ENCODE measurements at places on chromosomes 12 and 14.

DNA sequence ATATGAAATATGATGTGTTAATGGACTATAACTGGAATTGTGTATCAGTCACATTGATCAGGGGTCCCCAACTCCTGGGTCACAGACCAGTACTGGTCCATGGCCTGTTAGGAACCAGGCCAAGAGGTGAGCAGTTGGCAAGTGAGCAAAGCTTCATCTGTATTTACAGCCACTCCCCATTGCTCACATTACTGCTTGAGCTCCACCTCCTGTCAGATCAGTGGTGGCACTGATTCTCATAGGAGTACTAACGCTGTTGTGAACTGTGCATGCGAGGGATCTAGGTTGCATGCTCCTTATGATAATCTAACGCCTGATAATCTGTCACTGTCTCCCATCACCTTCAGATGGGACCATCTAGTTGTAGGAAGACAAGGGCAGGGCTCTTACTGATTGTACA lies 72.3 kb downstream of the CDK17 start:
- no peak for DNase-seq

DNA sequence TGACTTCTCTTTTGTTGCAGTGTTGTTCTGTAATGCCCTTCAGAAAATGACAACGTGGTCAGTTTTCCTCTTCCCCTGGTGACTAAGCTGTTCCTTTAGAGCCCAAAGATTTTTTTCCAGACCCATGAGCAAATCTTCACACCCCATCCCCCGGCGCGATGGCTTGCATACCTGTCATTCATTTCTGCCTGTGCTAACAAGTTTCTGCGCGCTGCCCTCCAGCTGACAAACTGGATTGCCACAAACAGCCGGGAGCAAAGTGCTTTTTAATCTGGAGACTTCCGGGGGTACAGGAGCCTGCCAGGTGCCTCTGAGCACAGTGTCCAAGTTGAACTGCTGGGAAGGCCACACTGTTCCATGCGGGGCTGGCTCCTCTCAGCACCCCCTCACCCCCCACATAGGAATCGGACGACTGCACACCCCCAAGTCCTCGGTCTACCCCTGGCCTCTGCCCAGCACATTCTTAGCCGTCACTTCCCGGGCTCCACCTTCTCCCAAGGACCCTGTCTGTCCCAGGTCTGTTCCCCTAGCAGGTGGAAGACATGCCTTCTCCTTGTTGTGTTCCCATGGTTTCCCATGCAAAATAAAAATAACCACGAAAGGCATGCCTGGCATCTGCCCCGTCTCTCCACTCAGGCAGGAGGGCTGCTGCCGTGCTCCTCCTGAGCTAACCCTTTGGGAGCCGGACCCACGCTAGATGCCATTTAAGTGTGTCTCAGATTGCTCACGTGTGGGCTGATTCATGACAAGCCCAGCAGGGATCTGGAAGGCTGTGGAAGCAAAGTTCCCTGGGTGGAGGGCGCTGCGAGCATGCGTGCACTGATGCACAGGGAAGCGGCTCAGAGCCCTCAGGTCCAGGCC lies 14.1 kb downstream of the RILPL1 start:
- DNase-seq, result peak; percentile 83

DNA sequence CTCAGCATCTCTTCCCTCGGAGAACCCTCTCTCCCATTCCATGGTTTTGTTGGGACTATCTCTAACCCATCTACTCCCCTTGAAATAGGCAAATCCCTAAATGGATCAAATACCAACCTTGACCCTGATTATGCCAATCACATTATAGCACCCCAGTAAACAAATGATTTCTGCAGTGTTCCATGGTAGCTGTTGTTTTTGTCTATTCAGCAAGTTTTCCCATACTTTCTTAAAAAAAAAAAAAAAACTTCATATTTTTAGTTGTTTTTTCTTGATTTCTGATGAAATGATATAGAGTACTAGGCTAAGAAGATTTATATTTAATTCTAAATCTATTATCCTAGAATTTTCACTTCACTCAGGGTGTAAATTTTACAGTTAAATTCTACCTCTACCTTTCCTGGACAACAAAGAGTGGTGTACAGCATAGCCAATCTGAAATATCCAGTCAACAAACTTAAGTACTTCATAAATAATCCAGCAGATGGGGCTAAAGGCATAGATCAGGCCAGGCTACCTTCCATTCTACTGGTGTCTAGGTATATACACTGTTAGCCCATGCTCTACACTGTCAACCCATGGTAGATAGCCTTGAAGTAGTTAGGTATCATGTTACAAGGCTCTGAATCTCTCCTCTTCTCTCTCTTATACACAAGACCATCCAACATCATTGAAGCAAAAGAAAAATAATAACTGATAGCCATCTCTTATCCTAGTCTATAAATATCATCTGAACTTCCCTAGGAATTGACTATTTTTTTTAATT lies 82.2 kb downstream of the PLEKHG7 start:
- peak; percentile 58 for DNase-seq

GRCh38 chr12:110104188-110105094 lies 19.7 kb upstream of the IFT81 start:
- DNase-seq, result no peak
